Muscle of arm (tissue), 14 donors: ENCODE measurements at places on chromosomes 11 and 22.
A peak's percentile ranks its signal among the peaks of the same experiment; 100 is the strongest.

- DNase-seq = peak; percentile 24
Measured at GRCh38 chr11:10441091-10441490, 14.0 kb upstream of the AMPD3 start.

DNA sequence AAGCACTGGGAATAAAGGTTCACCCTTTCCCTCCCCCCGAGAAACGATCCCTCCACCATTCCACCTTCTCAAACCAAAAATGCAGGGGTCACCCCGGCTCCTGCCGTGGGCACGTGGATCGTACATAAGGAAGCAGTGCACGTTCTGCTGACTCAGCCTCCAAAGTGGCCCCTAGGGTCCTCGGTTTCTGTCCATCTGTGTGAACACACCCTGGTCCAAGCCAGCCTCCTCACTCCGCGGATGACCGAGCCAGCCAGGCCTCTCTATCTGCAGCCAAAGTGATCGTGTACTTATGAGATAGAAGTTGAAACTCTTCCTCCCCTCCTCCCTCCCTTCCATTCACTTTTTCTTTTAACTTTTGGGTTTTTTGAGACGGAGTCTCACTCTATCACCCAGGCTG lies 16.2 kb downstream of the C11orf24 start:
- DNase-seq = peak; percentile 42

- no peak for DNase-seq
Measured at GRCh38 chr11:121656328-121657090, 203.7 kb upstream of the SORL1-AS1 start.

- no peak for DNase-seq
Measured at GRCh38 chr11:61579676-61580270, 1.1 kb downstream of the SYT7 start.

DNA sequence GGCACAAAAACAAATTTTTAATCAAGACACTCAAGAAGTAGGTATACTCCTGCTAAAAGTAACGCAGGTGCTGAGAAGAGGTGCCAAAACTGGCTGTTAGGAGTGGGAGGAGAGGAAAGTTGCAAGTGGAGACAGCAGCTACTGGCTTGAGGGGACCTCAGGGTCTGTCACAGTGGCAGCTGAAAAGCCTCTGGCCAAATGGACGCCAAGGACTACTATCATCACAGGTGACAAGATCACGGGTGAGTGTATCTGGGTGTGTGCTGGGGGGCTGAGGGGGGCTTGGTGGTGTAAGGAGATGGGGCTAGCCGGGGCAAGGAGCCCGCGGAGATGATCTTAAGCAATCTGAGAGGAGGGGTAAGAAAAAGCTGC lies 687 bp downstream of the ZNF202 start:
- DNase-seq = peak; percentile 3

DNA sequence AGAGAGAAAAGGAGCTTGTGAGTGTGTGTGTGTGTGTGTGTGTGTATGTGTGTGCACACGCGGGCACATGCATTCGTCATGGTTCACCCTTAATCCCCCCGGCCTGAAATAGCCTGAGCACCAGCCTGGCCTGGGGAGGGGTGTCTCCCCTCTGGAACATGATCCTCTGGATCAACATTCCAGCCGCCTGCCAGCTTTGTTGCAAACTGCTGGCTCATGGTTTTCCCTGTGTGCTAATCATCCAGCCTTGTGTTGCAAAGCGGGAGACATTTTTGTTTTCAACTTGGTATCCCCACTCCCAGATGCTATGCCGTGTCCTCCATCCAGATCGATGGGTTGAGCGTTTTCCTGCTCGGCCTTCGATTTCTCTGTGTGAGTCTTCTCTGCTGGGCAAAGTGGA lies 94.3 kb downstream of the FEZ1 start:
- peak; percentile 51 for DNase-seq

DNA sequence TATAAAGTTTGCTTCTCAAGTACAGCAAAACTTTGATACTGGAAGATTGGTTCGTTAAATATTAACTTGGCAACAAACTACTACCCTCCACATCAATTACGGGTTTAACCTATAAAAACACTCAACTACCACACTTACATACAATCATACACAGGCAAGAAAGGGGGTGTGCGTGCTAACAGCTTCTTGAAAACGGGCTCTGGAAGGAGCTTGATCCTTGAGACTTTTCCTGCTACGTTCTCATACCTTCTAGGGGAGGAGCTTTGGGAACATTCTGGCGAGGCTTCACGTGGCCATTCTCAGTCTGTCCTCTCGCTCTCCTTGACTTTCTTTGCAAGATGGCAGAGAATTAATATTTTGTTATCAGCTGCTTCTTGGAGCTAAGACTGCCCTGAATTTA lies 6.8 kb upstream of the ESAM start:
- no peak for DNase-seq

DNA sequence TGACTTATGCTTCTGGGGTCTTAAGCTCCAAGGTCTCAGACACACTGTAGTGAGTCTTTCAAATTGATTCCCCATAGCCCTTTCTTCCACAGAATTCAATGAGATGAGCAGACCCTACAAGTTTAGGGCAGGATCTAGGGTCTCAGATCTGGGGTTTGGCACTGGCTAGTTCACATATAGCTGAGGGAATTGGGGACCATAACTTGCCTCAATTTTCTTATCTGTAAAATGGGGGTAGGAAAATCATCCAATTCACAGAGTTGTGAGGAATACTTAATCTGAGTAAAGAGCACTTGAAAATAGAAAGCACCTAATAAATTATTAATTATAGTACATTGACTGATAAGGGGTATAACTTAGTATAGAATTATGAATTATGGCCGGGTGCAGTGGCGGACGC lies 5.9 kb upstream of the CCDC117 start:
- DNase-seq = no peak

- peak; percentile 15 for DNase-seq
Measured at GRCh38 chr11:60310407-60310998, 16.6 kb upstream of the MS4A6E start.

GRCh38 chr11:128565881-128566280 lies 21.5 kb downstream of the ETS1 start:
- DNase-seq = no peak

GRCh38 chr22:21038405-21038804 lies 6.0 kb upstream of the SLC7A4 start:
- DNase-seq = no peak

DNA sequence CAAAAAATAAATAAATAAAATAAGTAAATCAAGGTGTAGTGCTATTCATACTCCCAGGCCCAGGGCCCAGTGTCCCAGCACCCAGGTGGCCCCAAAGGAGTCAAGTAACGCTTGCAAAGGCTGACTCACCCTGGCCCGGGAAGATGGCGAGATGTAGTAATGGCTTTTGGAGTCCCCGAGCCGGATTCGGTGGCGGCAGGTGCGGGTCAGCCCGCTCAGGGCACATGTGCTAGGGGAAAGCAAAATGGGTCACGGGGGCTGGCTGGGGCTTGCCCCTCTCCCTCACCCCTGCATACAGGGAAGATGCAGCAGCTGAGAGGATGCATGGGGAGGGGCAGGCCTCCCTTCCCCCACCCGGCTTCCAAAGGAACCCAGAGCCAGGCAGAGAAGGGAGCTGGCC lies 11.0 kb upstream of the FADS3 start:
- DNase-seq = no peak

GRCh38 chr22:47718337-47718736 lies 955.9 kb downstream of the TBC1D22A start:
- DNase-seq = no peak

DNA sequence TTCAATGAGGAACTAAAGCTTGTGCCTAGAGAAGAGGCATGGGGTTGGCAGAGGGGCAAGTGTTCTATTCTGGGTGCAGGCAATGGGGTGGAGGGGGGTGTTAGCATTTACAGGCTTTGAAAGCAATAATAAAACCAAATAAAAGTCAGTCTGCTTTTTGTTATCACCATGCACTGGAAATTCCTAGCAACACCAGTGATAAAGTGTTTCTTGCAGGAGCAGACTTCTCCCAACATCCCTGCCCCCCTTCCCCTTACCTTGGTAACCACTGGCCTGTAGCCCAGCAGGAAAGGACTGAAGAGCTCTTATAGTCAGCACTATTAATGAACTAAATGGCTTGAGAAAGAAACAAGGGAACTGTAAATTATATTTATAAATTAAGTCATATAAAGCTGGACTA lies 65.2 kb upstream of the SESN3 start:
- no peak for DNase-seq

GRCh38 chr11:35057926-35058668 lies 80.9 kb upstream of the CD44 start:
- DNase-seq = no peak

GRCh38 chr22:28992565-28993356 lies 68.9 kb downstream of the C22orf31 start:
- no peak for DNase-seq

DNA sequence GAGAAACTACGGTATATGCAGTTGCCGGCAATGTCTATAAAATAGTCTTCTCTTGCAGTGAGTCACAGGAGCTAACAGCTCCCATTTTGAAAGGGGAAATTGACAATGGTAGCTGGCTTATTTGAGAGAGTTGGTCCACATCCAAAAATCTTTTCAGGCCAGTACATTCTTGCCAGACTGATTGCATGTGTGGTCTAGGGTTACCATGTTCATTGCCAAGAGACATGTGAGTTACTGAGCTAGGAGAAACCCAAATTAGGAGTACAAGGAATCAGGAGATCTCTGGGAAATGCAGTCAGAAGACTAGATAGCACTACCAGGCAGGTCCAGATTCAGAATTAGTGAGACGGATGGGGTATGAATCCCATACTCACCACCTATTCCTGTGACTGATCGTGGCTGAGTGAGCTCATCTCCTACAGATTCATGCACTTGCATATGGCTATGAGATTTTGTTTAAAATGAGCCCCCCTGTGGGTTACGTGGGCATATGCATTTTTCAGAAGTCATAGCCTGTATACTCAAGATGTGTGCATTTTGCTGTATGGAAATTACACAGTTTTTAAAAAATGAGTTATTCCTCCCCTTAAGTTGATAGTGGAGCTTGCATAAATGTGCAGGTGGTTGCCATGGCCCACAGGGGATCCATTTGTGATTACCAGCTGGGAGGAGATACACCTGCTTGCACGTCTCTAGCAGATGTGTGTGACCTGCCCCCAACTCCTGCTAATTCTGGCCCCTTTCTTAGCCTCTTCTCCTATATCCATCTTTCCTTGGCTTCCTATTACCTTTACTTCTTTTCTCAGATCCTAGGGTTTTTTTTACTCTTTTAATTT lies 102.7 kb downstream of the COMMD9 start:
- peak; percentile 32 for DNase-seq

GRCh38 chr11:134485316-134485715 lies 73.3 kb upstream of the B3GAT1 start:
- no peak for DNase-seq

- DNase-seq = no peak
Measured at GRCh38 chr11:45362636-45363035, 76.5 kb upstream of the SYT13 start.

- DNase-seq = no peak
Measured at GRCh38 chr11:70146895-70147520, 56.1 kb upstream of the FADD start.
